ENCODE measurements at places on chromosomes 2 and 18. TPM values are rescaled to one million over a fixed set of nuclear protein-coding genes. Genes with fewer than 3 reads are reported as not detected.

DNA sequence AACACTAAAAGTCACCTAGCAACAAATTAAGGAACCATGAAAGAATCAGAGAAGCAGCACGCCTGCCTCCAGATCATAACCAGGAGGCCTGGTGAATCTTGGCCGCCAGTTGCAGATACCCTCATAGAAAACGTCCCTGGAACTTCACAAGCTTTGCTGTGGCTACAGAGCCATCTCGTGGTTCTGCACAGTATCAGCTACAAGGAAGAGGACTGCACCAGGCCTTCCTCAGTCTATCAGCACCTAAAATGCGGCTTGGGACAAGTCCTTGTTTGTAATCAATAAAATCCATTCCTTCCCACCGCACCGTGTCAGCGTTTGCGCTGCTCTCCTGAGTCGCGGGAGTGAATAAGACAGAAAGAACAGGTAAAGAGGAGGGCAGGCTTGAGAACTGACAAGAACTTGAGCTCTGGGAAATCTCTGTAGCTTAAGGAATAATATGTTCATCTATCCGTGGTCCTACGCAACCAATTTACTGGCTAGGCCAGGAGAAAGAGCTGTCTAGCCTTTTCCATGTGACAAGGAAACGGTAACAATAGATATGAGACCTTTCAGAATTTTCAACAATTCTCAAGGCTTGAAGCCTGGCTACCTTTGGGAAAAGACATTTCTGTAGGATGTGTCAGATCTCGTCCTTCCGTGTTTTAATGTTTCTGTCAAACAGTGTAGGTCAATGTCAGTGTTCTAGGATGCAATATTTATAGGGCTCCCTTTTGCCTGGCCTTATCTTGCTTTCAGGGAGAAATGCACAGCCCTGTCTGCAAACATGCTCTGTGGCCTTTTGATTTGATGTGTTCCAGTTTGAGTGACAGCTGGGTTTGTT lies 128.5 kb upstream of the RAB12 start:
- H3K27ac ChIP-seq = no peak overlapping the region
- H3K4me1 ChIP-seq = no peaks in the 10 kb centered on the region
- H3K4me3 ChIP-seq = no peak overlapping the region
- DNase-seq = no peak

- no peaks in the 10 kb centered on the region for H3K4me1 ChIP-seq
- no peaks in the 10 kb centered on the region for H3K27me3 ChIP-seq
- H3K36me3 ChIP-seq = peaks cover 23% of the 10 kb centered on the region
- H3K27ac ChIP-seq = no peak overlapping the region
- no peak for DNase-seq
Measured at GRCh38 chr18:79479761-79480161, 84.0 kb downstream of the NFATC1 start.

- no peaks in the 10 kb centered on the region for H3K36me3 ChIP-seq
- no peak for DNase-seq
- no peak overlapping the region for H3K27ac ChIP-seq
- H3K27me3 ChIP-seq = no peaks in the 10 kb centered on the region
- H3K4me3 ChIP-seq = no peak overlapping the region
Measured at GRCh38 chr2:54497763-54498680, 41.9 kb downstream of the SPTBN1 start.

- no peak overlapping the region for H3K27ac ChIP-seq
- no peaks in the 10 kb centered on the region for H3K27me3 ChIP-seq
- no peak overlapping the region for H3K4me3 ChIP-seq
- no peaks in the 10 kb centered on the region for H3K36me3 ChIP-seq
- peaks cover 6% of the 10 kb centered on the region for H3K4me1 ChIP-seq
Measured at GRCh38 chr2:46494596-46494995, 15.2 kb downstream of the TMEM247 start.

- H3K4me3 ChIP-seq = no peak overlapping the region
- H3K36me3 ChIP-seq = no peaks in the 10 kb centered on the region
- no peak for DNase-seq
- peaks cover 3% of the 10 kb centered on the region for H3K27me3 ChIP-seq
Measured at GRCh38 chr2:176027806-176028205, 25.7 kb upstream of the LNPK start.

DNA sequence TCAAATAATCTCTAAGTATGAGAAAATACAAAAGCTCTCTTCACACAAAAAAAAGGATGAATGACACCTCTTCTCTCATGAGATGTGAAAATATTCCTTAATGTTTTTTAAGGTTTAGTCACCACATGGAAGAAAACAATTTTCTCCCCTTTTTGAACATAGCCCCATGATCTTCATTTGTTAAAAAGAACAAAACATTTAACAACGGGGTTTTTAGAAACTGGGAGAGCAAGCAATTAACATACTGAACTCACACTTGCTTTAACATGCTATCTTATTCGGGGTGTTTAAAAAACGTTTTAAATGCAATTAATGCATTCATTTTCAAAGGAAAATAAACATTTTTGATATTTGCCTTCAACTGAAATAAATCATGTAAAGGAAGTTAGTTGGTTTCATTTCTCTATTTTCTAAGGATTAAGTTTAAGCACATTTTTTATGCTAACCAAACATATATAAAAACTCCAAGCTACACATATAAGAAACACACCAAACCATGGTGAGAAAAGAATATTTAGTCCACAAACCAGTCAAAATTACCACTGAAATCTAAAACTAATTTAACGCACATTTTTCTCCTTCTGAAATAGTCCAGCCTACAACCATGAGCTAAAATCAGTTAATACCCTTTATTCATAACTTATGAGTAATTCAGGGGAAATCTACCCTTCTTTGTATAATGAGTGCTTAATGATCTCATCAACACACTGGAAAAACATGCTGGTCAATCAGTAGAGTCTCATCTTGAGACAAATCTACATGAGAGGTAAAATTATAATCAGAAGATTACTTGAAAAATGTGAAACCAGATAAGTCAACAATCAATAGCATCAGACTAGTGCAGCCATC lies 8.2 kb downstream of the FBXO11 start:
- no peak overlapping the region for H3K27ac ChIP-seq
- H3K36me3 ChIP-seq = no peaks in the 10 kb centered on the region
- H3K27me3 ChIP-seq = no peaks in the 10 kb centered on the region
- DNase-seq = no peak

DNA sequence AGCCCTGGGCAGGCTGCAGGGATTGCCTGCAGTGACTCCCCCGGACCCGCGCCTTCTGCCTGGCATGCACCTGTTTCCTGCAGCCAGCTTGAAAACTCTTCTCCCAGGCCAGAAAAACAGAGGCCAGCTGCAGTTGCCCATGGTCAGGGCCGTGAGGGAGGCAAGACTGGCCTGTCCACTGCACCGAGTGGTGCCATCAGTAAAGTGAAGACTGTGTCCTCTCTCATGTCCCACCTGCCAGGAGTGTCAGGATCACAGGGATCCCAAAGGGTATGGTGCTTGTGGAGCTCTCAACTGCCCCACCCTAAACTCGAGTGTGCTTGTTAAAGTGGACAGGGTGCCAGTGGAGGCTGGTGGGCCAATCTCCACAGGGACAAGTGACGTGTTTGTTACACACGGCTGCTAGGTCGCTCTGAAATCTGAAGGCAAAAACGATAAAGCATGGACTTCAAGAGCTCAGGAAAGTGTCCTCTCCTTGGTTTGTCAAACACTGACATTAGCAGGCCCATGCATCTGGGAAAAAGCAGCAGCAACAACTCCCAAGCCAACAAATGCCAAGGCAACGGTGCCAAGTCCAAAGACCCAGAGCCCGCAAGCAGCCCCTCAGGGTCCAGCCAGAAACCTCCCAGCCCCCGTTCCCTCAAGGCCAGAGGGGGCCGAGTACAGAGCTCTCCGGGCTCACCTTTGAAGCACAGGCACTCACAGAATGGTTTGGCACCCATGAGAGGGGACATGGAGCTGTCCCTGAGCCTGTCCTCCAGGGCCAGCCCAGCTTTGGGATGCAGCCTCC lies 213.2 kb downstream of the HDAC4 start:
- no peaks in the 10 kb centered on the region for H3K4me1 ChIP-seq
- peaks cover 40% of the 10 kb centered on the region for H3K36me3 ChIP-seq
- no peaks in the 10 kb centered on the region for H3K27me3 ChIP-seq
- DNase-seq = no peak

DNA sequence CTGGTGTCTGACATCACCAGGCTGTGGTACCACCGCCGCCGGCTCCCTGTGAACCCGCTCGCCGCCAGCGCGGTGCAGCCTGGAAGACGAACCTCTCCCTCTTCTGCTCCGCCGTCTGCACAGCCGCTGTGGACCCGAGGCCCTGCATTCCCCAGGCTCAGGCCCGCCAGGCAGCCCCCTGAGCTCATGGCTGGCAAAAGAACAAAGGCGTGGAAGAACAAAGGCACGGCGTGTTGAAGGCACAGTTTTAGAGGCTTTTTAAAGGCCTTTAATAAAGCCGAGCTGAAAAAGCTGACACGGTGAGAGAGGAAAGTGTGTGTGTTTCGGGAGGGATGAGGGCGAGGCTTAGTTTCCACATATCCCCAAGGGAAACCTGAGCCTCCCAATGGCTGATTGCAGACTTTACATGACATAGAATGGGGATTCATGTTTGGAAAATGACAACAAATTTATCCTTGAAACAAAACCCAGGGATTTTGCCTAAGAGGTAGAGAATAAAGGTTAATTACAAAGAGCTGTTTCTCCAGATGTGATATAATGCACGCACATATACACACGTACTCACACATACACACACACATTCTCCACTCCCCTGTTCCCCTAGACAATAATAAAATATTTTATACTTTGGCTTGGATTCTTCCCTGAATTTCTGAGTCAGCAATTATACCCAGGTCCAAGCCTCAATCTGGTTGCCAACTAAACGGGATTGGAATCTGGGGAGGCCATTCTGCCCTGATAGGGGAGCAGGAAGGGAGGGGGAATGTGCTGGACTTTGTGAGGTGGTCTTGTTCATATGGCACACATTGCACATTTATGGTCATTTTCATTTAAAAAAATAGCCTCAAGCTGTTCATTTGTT lies 39.7 kb downstream of the RFX8 start:
- no peak overlapping the region for H3K4me3 ChIP-seq
- H3K4me1 ChIP-seq = no peaks in the 10 kb centered on the region

Gene SLC23A3
- polyA plus RNA-seq = not detected

Gene IL36RN
- not detected for polyA plus RNA-seq

Gene RNF152
- not detected for polyA plus RNA-seq

Data from CD4-positive, alpha-beta memory T cell (primary cell).